Retinal pigment epithelial cell (primary cell): ENCODE measurements at places on chromosomes 3 and 15.
A peak's percentile ranks its signal among the peaks of the same experiment; 100 is the strongest.

GRCh38 chr3:136381051-136381450 is 130.9 kb downstream of the PCCB start:
- no peak for DNase-seq

DNA sequence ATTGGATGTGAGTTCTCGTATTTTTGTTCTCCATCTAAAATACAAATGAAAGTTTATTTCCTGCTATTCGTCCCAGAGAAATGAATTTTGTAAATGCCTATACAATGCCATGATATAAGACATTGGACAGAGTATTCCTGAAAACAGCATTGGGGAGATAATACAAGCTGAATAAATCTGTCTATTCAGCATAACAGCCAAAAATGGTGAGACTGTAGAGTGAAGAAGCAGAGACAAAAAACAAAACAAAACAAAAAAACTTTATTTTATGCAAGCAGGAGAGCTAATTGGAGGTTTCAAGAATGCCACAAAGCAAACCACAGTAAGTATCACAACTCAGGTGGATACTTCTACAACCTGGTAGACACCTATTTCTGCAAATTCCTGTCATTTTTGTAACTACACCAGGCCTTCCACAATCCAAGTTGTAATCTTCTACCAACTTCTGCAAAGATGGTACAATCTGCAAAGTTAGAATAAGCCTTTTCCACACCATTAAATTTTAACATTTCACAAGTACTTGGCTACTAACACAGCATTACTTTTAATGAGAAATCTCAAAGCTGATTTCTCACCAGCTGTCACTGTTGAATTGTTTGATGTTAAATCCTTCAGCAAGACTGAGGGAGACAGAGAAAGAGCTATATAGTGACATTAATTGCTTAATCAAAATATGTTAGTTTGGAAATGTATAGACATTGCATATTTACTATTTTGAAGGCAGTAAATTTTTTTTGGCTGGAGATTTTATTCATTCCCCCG is 163.1 kb downstream of the CLSTN2 start:
- peak; percentile 28 for DNase-seq

- DNase-seq: no peak
Observed at GRCh38 chr3:70974747-70975146, 608.8 kb downstream of the FOXP1 start.

- DNase-seq: peak; percentile 0
Observed at GRCh38 chr3:113898892-113899291, 48.9 kb upstream of the ZDHHC23 start.

GRCh38 chr3:51605938-51606337 is 65.1 kb upstream of the TEX264 start:
- DNase-seq: no peak

- no peak for DNase-seq
Observed at GRCh38 chr3:99575683-99576082, 62.7 kb upstream of the COL8A1 start.

- DNase-seq: no peak
Observed at GRCh38 chr3:33006081-33006480, 54.6 kb downstream of the CCR4 start.

GRCh38 chr3:169394316-169394715 is 269.2 kb downstream of the MECOM start:
- DNase-seq: no peak

DNA sequence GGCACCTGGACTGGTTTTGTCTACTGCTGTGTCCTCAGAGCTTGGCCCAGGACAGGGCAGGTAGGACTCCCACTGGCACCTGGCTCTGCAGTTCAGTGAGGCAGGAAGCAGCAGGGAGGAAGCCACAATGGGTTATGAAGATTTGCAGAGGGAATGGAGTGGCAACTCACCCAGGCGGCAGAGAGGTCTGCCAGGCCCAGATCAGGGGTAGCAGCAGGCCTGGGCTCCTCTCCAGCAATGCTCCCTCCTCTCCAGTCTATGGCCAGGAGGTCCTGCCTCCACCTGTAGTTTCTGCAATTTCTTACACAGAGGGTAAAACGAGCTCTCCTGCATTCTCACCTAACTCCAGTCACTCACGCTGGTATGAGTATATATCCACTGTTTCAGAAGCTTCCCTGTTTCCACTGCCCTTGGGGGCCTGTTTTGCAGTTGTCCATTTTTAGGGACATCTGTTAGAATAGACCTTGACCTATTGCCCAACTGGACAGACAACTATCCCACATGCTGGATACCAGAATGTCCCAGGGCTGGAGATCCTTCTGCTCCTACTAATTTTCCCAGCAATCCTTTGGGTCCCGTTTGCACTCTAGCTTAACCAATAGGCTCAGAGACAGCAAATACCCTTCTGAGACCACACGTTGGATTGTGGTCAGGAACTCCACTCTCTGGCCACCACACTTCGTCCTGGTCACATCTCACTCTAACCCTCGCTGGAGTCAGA is 35.2 kb downstream of the HMCES start:
- DNase-seq: no peak

GRCh38 chr3:113630956-113631542 is 65.4 kb downstream of the USF3 start:
- DNase-seq: no peak

DNA sequence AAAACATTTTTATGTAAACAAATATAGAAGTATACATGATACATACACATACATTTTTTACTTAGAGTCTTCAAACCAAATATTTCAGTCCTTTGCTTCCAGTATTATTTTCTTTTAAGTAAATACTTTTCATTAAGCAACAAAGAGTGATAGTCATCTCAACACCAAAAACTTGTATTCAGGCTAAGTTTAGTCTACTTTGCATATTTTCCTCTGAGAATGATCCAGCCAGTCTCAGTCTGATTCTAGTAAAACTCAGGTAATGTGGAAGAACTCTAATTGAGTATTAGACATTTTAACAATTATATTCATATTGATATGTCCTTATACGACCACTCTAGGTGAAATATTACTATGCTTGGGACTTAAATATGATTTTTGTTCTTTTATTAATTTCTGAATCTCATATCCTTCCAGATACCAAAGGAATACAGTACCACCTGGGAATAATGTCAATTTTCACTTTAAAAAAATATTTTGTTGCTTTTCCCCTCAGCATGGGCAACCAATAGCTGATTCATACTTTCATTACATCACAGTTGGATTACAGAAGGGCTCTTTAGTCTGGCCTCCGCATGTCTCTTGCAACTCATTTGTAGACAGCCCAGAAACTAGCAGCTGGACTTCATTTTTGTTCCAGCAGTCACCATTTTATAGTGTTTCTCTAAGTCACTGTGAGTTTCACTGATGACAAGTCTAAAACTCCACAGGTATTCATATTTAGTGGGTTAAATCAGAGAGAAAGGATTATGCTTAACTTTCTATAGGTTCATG is 390.4 kb downstream of the ZBTB20 start:
- no peak for DNase-seq

DNA sequence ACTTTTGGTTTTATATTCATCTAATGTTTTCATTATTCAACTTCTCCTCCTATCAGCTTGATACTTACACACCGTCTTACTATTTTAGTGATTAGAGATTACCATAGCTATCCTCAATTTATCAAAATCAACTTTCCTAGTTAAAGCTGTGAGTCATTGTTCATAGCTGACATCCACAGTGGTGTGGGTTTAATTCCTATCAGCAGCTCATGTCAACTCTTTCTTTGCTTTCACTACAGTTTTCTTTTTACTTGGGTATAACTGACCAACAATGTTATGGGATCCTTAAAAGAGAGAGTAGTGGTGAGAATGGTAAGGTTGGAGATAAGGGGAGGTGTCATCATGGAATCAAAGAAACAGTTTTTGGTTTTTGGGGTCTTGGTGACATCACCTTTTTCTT is 112.7 kb downstream of the NFKBIZ start:
- DNase-seq: no peak

GRCh38 chr15:29139540-29140459 is 129.8 kb downstream of the NSMCE3 start:
- DNase-seq: no peak

- DNase-seq: no peak
Observed at GRCh38 chr3:4836516-4836915, 142.7 kb upstream of the BHLHE40 start.

GRCh38 chr15:91782221-91782620 is 71.3 kb upstream of the SLCO3A1 start:
- no peak for DNase-seq
